ENCODE measurements at places on chromosomes 1 and 21.
A peak's percentile ranks its signal among the peaks of the same experiment; 100 is the strongest.

GRCh38 chr1:165899461-165899941 lies 72.1 kb downstream of the UCK2 start:
- DNase-seq = no peak

- no peak for DNase-seq
Observed at GRCh38 chr1:236021424-236022135, 43.3 kb downstream of the NID1 start.

GRCh38 chr1:246510147-246511030 lies 3.3 kb upstream of the SMYD3 start:
- no peak for DNase-seq

DNA sequence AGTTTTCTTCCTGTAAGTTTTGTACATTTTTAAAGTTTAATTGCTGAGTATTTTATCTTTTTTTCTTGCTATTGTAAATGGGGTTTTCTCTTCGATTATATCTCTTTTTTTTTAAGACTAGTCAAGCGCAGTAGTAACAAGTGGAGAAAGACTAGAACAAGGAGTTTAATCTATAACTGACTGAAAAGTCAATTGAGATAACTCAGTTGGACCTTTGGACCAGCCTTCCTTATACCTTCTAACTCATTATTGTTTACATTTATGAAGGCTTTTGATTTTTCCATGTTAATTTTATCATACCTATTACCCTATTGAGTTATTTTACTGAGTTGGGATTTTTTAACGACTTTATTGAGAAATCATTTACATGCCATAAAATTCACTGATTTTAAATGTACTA lies 81.2 kb downstream of the SMYD3 start:
- no peak for DNase-seq

- no peak for DNase-seq
Observed at GRCh38 chr1:145828367-145829026, 4.5 kb downstream of the POLR3C start.

DNA sequence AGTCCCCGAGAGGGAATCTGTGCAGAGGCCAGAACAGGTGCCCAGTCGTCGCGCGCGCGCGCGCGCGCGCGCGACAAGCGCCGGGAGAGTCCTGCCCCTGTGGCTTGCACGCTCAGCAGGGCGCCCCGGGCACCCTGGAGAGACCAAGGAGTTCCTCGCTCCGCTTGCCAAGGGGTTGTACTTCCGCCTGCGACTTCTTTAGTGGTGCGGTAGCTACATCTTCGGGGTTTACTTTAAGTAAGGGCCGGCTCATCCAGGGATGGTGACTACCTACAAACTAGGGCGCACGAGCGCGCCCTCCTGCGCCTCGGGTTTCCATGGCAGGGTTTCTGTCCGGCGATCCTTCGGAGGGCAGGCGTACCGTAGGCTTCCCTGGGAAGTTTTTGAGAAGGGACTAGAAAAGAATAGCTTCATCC lies 1.4 kb downstream of the LHX4 start:
- DNase-seq = peak; percentile 62

- DNase-seq = no peak
Observed at GRCh38 chr1:152071123-152071522, 17.7 kb downstream of the TCHHL1 start.

- no peak for DNase-seq
Observed at GRCh38 chr1:84348759-84349158, 47.3 kb downstream of the SAMD13 start.

DNA sequence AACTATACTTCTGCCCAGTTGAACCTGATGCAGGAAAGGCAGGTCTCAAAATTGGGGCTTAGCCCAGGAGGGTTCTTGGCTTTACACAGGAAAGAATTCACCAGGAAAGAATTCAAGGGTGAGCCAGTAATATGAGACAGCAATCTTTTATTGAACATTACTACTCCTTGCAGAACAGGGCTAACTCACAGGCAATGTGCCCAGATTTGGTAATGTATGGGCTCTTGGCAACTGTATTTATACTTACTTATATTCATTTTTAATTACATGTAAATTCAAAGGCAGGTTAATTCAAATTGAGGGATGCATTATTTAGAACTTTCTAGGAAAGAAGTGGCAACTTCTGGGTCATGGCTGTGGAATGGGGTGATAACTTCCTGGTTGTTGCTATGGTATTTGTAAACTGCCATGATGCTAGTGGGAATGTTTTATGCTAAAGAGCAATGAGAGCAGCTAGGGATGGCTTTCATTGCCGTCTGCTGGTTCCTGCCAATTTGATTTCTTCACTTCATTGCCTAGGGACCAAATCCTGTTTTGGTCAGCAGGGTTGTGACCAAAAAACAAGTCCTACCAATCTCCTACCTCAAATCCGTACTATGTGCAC lies 107.5 kb downstream of the CHRM3 start:
- DNase-seq = no peak

GRCh38 chr1:178237121-178237520 lies 143.2 kb downstream of the RASAL2 start:
- no peak for DNase-seq

DNA sequence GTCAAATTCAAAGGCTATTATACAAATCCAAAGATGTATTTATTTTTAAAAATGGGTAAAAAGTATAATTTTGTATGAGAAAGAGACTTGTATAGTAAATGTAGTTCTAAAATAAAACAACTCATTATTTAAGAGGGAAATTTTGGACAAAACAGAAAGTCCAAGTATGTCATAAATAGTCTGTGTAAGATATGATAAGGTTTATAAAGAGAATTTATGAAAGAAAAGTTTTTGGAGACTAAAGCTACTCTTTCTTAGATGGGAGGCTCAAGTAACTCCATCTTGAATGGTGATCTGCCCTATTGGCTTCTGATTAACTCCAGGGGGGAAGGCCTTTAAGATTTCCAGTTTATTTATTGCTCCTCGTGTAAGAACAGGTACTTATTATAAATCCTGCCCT lies 14.7 kb upstream of the OR2T27 start:
- DNase-seq = no peak

GRCh38 chr1:231201979-231202633 lies 38.9 kb upstream of the GNPAT start:
- no peak for DNase-seq

DNA sequence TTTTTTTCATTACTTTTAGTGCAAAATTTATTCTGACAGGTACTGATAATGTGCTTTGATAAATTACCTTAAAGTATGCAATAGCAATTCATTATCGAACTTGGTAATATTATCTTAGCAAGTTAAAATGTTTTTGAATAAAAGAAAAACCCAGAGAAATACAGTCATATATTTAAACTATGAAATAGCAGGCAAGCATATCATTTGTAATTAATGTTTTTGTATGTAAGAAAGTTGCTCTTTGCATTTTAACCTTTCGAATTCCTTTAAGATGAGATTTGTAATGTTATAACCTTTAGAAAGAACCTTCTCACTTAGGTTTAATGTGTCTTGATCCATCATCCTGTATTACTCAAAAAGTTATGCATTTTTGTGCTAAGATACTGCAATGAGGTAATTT lies 585.6 kb downstream of the PTBP2 start:
- no peak for DNase-seq

DNA sequence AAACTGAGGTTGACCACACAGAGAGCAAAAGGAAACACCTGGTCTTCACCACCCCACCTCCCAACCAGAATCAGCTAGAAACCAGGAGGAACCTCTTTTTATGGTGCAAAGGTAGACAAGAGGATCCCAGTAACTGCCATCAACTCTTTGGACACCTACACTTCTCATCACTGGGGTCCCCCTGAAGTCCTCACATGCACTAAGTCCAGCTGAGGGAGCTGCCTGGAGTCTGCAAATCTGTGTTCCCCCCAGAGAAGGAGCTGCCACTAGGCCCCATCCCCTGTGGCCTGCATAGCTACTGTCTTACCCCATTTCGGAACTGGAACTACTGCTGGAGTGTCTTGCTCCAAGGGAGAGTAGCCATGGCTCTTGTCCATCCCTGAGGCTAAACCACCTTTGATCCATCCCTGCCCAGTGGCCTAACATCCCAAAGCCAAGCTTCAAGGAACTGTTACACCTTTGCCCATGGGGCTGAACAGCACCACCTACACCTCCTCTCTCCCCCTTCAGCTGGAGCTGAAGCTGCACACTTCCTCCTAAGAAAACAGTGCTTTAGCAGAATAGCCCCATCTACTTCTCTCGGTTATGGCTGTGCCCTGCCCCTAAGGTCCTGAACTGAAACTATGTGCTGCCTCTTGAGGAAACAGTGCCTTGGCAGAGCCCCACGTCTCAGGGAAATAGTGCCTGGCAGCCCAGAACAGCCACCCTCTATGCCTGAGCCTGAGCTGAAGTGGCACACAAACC lies 85.4 kb upstream of the CD53 start:
- DNase-seq = no peak

GRCh38 chr1:1183221-1183747 lies 9.6 kb downstream of the TTLL10 start:
- no peak for DNase-seq

- no peak for DNase-seq
Observed at GRCh38 chr1:60367532-60367931, 294.0 kb upstream of the C1orf87 start.

DNA sequence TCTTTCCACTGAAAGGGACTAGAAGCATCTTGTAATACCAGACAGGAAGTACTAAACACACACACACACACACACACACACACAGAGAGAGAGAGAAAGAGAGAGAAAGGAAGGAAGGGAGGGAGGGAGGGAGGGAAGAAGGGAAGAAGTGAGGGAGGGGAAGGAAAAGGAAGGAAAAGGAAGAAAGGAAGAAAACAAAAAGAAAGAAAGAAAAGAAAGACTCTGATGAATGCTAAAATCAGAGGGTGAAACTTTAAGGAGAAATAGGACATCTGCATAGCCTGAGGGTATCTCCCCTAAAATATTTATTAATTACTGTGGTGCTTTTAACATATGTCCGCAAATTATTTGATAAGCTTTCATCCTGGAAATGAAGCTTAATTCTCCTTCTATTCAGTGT lies 10.6 kb downstream of the TRIT1 start:
- DNase-seq = peak; percentile 17

DNA sequence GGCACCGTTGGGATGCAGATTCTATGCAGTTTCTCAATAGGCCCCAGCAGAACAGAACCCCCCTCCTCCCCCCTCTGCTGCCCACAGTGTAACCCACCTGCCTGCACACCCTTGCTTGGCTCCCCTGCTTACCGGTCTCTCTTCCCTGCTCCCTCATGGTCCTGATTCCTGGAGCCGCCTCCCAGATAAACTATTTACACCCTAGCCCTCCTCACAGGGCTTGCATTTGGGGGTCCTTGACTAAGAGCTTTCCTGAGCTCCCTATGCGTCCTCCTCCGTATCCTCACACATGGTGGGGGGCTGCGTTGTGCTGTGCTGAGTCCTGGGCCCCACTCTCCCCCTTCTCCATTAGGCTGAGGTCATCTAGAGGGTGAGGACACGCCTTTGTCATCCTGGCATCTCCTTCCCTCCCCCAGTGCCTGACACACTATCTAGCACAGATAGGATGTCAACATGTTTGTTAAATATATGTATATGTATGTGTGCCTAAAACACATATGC lies 121.9 kb downstream of the GRIK3 start:
- DNase-seq = no peak

- no peak for DNase-seq
Observed at GRCh38 chr1:3955196-3955772, 55.2 kb upstream of the C1orf174 start.

GRCh38 chr1:206583707-206584648 lies 28.3 kb downstream of the EIF2D start:
- DNase-seq = peak; percentile 84

- no peak for DNase-seq
Observed at GRCh38 chr1:233433436-233434210, 106.1 kb downstream of the MAP3K21 start.

DNA sequence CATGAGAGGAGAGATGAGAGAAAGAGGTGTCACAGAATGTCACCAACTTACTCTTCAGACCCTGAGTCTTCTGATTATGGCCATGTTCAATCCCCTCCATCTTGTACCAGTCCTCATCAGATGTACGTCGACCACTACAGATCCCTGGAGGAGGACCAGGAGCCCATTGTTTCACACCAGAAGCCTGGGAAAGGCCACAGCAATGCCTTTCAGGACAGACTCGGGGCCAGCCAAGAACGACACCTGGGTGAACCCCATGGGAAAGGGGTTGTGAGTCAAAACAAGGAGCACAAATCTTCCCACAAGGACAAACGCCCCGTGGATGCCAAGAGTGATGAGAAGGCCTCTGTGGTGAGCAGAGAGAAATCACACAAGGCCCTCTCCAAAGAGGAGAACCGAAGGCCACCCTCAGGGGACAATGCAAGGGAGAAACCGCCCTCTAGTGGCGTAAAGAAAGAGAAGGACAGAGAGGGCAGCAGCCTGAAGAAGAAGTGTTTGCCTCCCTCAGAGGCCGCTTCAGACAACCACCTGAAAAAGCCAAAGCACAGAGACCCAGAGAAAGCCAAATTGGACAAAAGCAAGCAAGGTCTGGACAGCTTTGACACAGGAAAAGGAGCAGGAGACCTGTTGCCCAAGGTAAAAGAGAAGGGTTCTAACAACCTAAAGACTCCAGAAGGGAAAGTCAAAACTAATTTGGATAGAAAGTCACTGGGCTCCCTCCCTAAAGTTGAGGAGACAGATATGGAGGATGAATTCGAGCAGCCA lies 8.0 kb downstream of the ELOA start:
- peak; percentile 80 for DNase-seq

GRCh38 chr1:87030740-87031690 lies 116.6 kb downstream of the HS2ST1 start:
- no peak for DNase-seq

DNA sequence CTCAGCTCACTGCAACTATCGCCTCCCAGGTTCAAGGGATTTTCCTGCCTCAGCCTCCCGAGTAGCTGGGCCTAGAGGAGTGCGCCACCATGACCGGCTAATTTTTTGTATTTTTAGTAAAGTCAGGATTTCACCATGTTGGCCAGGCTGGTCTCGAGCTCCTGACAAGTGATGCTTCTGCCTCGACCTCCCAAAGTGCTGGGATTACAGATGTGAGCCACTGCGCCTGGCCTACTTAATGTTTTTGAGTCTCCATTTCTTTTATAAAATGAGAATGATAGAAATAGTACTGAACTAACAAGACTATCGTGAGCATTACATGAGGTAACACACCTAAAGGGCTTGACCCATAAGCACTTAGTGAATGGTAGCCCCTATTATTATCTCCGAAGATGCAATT lies 21.4 kb downstream of the NUAK2 start:
- no peak for DNase-seq

GRCh38 chr1:200628223-200628881 lies 7.8 kb upstream of the KIF14 start:
- DNase-seq = no peak

DNA sequence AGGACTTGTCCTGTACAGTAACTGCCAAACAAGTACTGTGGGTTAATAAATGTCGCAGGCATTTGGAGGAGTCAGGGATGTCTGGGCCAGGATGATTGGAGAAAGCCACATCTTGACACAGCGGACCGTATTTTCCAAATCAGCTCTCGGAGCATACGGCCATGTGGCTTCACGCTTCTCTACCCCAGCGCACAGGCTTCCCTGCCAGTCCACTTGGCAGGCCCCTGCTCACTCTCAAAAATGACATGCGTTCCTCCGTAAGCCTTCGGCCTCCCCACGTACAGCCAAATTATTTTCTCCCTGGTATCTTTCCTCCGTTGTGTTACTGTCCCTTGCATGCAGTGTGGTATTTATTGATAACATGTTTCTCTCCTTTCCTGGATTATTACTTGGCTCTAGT lies 7.2 kb upstream of the LRRC38 start:
- no peak for DNase-seq

Data from cardiac fibroblast (primary cell).